Activated CD4-positive, alpha-beta T cell treated with anti-CD3 and anti-CD28 coated beads for 36 hours (primary cell): ENCODE measurements at places on chromosomes 7 and 10. TPM values are rescaled to one million over a fixed set of nuclear protein-coding genes. Genes with fewer than 3 reads are reported as not detected.

CLDN3 gene
- not detected for total RNA-seq

CCDC172 gene
- not detected for total RNA-seq

MRLN gene
- total RNA-seq = not detected

MSMB gene
- not detected for total RNA-seq

TMEM176B gene
- total RNA-seq = not detected

CCL26 gene
- total RNA-seq = not detected

MOGAT3 gene
- total RNA-seq = not detected

CUTC gene
- 24.6 TPM for total RNA-seq

ICA1 gene
- total RNA-seq = 1.0 TPM

COL1A2 gene
- total RNA-seq = 0.11 TPM

FAM180A gene
- total RNA-seq = not detected

MINDY4 gene
- 1.4 TPM for total RNA-seq

TMEM243 gene
- total RNA-seq = 46.9 TPM

TACR2 gene
- total RNA-seq = not detected

NUDT1 gene
- total RNA-seq = 52.5 TPM

CLDN4 gene
- 0.16 TPM for total RNA-seq

TRIM50 gene
- not detected for total RNA-seq
